ENCODE measurements at places on chromosomes 5 and 9.

GRCh38 chr5:159525117-159525516 lies 194.8 kb upstream of the IL12B start:
- no peak for DNase-seq

GRCh38 chr5:35117967-35118366 lies 70.2 kb upstream of the AGXT2 start:
- peak; percentile 30 for DNase-seq

GRCh38 chr9:15640121-15640520 lies 87.3 kb downstream of the CCDC171 start:
- DNase-seq = peak; percentile 50

GRCh38 chr5:14449052-14449661 lies 132.4 kb upstream of the OTULINL start:
- DNase-seq = peak; percentile 91

DNA sequence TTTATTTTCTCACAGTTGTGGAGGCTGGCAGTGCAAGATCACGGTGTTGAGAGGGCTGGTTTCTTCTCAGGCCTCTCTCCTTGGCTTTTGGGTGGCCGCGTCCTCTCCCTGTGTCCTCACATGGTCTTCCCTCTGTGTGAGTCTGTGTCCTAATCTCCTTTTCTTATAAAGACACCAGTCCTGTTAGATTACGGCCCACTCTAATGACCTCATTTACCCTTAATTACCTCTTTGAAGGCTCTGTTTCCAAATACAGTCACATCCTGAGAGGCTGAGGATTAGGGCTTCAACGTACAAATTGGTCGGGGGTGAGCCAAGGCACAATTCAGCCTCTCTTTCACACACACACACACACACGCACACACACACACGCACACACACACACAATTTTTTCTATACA lies 73.0 kb downstream of the UGCG start:
- no peak for DNase-seq
